ENCODE measurements at places on chromosomes 13 and 19.

DNA sequence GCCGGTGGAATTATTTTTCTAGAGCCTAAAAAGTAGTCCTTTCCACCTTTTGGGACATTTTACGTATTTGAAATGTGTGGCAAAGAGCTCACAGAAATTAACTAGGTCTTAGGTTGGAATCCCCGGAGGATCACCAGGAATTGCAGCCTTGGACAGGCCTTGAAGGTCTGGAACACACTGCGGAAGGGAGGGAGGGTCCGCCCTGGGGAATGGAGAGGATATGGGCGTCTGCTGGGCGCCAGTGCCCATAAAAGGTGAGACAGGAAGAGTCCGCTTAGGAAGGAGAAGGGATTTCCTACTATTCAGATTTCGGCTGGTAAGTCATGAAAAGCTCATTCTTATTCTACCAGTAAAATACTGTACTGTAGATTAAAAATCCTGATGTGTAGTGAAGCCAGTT, 111.9 kb downstream of the COL4A2 start:
- no peak overlapping the region for H3K4me3 ChIP-seq
- peaks cover 21% of the 10 kb centered on the region for H3K4me1 ChIP-seq
- no peak overlapping the region for H3K27ac ChIP-seq
- DNase-seq, result no peak
- H3K36me3 ChIP-seq, result no peaks in the 10 kb centered on the region
- H3K27me3 ChIP-seq, result peaks cover 81% of the 10 kb centered on the region

- no peak overlapping the region for H3K27ac ChIP-seq
- H3K4me3 ChIP-seq, result no peak overlapping the region
- peaks cover 31% of the 10 kb centered on the region for H3K4me1 ChIP-seq
These were observed 5.7 kb downstream of the COMP start for GRCh38 chr19:18785179-18786124.

DNA sequence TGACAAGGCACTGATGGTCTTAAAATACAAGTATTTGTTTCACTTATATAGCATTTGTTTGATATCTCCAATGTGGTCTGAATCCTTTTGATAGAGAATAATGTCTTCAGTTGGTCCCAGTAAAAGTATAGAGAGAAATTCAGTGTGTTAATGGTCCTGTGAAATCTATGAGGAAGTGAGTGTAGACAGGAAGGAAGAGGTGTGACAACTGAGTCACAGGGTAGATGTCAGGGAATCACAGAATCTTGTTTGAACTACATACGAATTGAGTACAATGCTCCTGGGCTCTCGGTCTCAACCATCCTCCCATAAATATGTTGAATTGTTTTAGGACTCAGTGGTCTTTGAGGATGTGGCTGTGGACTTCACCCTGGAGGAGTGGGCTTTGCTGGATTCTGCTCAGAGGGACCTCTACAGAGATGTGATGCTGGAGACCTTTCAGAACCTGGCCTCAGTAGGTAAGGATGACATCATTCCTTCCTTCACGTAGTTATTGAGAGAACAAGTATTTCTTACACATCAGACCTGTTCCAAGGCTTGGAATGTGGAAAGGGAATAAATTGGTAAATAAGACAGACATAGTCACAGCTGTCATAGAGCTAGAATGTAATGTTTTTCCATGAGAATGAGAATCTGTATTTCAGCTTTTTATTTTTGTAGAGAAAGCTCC, 9.1 kb downstream of the ZNF555 start:
- peak overlapping the region; percentile 58 for H3K27ac ChIP-seq
- H3K4me1 ChIP-seq, result peaks cover 14% of the 10 kb centered on the region
- H3K36me3 ChIP-seq, result peaks cover 69% of the 10 kb centered on the region

DNA sequence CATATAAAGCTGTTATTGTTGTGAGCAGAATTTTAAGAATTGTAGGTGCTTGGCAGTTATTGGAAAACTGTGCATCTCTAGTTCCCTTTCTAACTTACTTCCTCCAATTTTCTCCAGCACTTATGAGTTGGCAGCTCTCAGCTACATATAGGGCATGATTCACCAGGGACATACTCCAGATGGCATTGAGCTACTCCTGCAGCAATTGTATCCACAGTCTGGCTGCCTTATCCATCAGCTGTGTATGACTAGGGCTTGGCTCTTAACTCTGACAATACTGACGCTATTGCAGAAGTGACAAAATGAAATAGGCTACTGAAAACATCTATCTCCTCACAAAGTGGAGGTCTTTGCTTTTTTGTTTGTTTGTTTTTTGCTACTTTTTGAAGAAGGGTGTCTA, 276.7 kb downstream of the POU4F1 start:
- H3K36me3 ChIP-seq, result no peaks in the 10 kb centered on the region
- no peak overlapping the region for H3K4me3 ChIP-seq
- H3K27me3 ChIP-seq, result peaks cover 6% of the 10 kb centered on the region
- no peak overlapping the region for H3K27ac ChIP-seq

GRCh38 chr19:1580957-1581356, 11.7 kb downstream of the MBD3 start:
- H3K4me3 ChIP-seq, result no peak overlapping the region
- peaks cover 29% of the 10 kb centered on the region for H3K36me3 ChIP-seq
- no peaks in the 10 kb centered on the region for H3K4me1 ChIP-seq
- H3K27ac ChIP-seq, result no peak overlapping the region
- H3K27me3 ChIP-seq, result no peaks in the 10 kb centered on the region

GRCh38 chr19:4151623-4152022, 1.8 kb upstream of the CREB3L3 start:
- no peak overlapping the region for H3K4me3 ChIP-seq
- DNase-seq, result no peak
- H3K27ac ChIP-seq, result no peak overlapping the region
- no peaks in the 10 kb centered on the region for H3K36me3 ChIP-seq

DNA sequence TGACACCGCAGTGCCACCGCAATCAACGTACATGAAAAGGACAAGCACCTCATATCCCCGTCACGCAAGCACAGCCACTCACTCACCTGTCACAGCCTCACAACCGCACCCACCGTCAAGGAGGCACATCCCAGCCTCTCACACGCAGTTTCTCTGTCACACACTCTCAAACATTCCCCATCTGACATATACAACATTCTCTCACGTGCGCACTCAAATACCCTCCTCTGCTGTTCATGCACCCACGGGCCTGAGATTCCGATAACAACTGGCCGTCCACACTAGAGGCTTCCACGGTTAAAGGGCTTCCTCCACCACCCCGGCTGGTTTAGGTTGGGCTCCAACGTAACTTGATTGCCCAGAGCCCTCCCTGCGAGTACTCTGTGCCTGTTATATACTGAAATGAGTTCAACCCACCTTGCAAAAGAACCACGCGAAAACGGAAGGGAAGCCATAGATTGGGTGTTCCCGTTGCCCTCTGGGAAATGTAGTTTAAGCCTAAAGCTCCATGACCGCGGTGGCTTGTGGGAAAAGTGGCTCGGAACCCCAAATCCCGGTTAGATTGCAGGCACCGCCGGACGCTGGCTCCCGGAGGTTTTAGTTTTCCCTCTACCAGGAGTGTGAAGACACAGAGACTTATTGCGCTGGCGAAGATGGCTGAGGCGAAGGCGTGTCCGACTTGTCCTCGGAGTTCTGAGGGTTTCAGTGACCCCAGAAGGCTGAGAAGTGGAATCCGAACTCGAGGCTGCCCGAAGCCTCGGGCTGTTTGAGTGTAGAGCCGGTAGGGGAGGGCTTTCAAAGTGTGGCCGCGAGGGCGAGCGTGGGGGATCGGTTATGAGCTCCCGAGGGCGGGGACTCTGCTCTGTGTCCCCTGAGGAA, at the start of gene ZNF573:
ZNF573 (minus strand) TSS at position 460 of the 879 bp plus-strand sequence. CDS start 5,857 bp downstream, outside the sequence.
- peak within 1 kb of the TSS; percentile 95 for H3K4me3 ChIP-seq
- peak within 1 kb of the TSS; percentile 96 for H3K27ac ChIP-seq
- H3K4me1 ChIP-seq, result peaks cover 22% of the 10 kb centered on the region
- H3K36me3 ChIP-seq, result peaks cover 36% of the 10 kb centered on the region
- no peaks in the 10 kb centered on the region for H3K27me3 ChIP-seq

GRCh38 chr19:10718205-10719196, 622 bp downstream of the DNM2 start:
- H3K4me3 ChIP-seq, result peak overlapping the region; percentile 97
- H3K27ac ChIP-seq, result peak overlapping the region; percentile 89
- H3K4me1 ChIP-seq, result peaks cover 47% of the 10 kb centered on the region
- H3K36me3 ChIP-seq, result peaks cover 8% of the 10 kb centered on the region
- H3K27me3 ChIP-seq, result no peaks in the 10 kb centered on the region

- H3K4me3 ChIP-seq, result no peak overlapping the region
- no peaks in the 10 kb centered on the region for H3K36me3 ChIP-seq
- H3K4me1 ChIP-seq, result peaks cover 19% of the 10 kb centered on the region
- H3K27me3 ChIP-seq, result no peaks in the 10 kb centered on the region
- H3K27ac ChIP-seq, result no peak overlapping the region
These were observed 8.1 kb downstream of the B3GLCT start for GRCh38 chr13:31207661-31208552.

GRCh38 chr19:6032381-6032780, 54.4 kb upstream of the RANBP3 start:
- no peak for DNase-seq
- no peaks in the 10 kb centered on the region for H3K36me3 ChIP-seq
- no peaks in the 10 kb centered on the region for H3K27me3 ChIP-seq
- H3K4me1 ChIP-seq, result peaks cover 7% of the 10 kb centered on the region
- no peak overlapping the region for H3K4me3 ChIP-seq

DNA sequence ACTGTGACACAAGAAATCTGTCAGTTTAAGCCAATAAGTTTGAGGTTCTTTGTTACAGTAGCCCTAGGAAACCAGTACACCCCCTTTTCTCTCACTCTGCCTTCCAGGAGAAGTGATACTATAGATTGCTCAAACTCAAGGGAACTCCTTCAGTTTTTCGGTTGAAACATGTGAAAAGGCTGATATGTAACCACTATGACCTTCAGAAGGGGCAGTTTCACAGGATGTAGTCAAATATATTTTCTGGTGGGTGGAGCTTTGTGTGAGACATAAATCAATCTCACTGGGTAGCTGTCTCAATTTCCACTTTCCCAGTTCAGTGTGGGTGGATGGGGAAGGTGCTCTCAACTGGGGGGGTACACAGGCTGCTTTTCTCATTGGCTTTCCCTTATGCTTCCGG, 41.7 kb downstream of the HTR2A start:
- no peak overlapping the region for H3K27ac ChIP-seq
- no peak overlapping the region for H3K4me3 ChIP-seq
- H3K27me3 ChIP-seq, result peaks cover 11% of the 10 kb centered on the region

- no peak overlapping the region for H3K4me3 ChIP-seq
- H3K27ac ChIP-seq, result no peak overlapping the region
- DNase-seq, result no peak
- H3K36me3 ChIP-seq, result no peaks in the 10 kb centered on the region
- H3K27me3 ChIP-seq, result no peaks in the 10 kb centered on the region
- H3K4me1 ChIP-seq, result peaks cover 7% of the 10 kb centered on the region
These were observed 148.0 kb downstream of the SIPA1L3 start for GRCh38 chr19:38055010-38055409.

- no peaks in the 10 kb centered on the region for H3K36me3 ChIP-seq
- H3K27ac ChIP-seq, result no peak overlapping the region
- no peaks in the 10 kb centered on the region for H3K27me3 ChIP-seq
These were observed 1146.3 kb upstream of the MIR17HG start for GRCh38 chr13:90201202-90201601.

DNA sequence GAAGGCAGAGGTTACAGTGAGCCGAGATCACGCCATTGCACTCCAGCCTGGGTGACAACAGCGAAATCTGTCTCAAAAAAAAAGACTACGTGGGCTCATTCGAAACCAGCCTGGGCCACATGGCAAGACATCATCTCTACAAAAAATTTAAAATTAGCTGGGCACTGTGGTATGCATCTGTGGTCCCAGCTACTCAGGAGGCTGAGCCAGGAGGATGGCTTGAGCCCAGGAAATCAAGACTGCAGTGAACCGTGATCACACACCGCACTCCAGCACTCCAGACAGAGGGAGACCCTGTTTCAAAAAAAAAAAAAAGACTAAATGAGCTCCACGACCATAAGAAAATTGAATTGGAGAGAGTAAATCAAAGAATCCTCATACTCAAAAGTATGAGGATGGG, 53.1 kb downstream of the SLC7A1 start:
- no peaks in the 10 kb centered on the region for H3K27me3 ChIP-seq
- H3K4me1 ChIP-seq, result peaks cover 55% of the 10 kb centered on the region
- H3K36me3 ChIP-seq, result peaks cover 48% of the 10 kb centered on the region
- DNase-seq, result no peak

DNA sequence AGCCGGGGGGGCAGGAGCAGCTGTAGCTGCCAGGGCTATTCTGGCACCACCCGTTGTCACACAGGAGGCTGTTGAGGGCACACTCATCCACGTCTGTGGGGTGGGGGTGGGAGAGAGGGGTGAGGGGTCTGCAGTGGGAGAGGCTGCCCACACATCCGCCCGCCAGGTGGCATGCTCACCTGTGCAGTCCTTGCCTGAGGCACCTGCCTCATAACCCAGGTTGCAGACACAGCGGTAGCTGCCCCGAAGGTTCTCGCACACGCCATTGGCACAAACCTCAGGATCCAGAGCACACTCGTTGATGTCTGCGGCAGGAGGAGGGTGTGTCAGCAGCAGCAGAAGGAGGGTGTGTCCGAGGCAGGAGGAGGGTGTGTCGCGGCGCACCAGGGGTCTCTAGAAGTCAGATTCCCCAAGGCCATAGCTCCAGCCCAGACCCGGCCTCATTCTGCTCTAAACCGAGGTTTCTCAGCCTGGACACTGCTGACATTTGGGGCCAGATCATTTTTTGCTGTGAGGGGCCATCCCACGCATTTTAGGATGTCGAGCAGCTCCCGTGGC, 20.3 kb downstream of the FBN3 start:
- H3K4me3 ChIP-seq, result no peak overlapping the region
- H3K27me3 ChIP-seq, result peaks cover 2% of the 10 kb centered on the region
- H3K4me1 ChIP-seq, result no peaks in the 10 kb centered on the region
- no peaks in the 10 kb centered on the region for H3K36me3 ChIP-seq

DNA sequence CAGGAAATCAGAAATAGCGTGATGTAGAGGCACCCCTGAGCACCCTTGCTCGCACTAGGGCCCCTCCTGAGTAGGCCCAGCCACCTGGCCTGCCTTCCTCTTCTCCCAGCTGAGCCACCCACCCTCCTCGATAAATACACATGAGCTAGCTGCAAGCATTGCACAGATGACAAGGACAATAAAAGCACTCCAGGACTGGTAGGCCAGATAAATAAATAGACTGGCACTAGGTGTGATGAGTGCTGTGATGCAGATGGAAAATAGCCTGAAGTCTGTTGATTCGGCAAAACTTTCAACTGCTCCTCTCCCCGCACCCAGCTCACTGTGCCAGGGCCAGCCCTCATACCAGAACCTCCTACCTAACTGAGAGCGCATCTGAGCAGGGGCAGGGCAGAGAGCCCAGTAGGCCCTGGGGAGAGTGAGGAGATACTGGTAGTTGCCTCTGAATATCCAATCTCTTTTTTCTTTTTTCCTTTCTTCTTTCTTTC, 54.5 kb upstream of the GPI start:
- H3K4me1 ChIP-seq, result peaks cover 75% of the 10 kb centered on the region
- no peaks in the 10 kb centered on the region for H3K27me3 ChIP-seq
- peak overlapping the region; percentile 26 for H3K4me3 ChIP-seq

GRCh38 chr19:13146763-13147563, 3.2 kb downstream of the STX10 start:
- H3K27me3 ChIP-seq, result no peaks in the 10 kb centered on the region
- peaks cover 18% of the 10 kb centered on the region for H3K4me1 ChIP-seq
- peaks cover 14% of the 10 kb centered on the region for H3K36me3 ChIP-seq
- H3K27ac ChIP-seq, result no peak overlapping the region
- peak overlapping the region; percentile 10 for H3K4me3 ChIP-seq

GRCh38 chr19:5632657-5633056, 9.8 kb downstream of the SAFB start:
- H3K27me3 ChIP-seq, result no peaks in the 10 kb centered on the region
- H3K36me3 ChIP-seq, result peaks cover 53% of the 10 kb centered on the region
- no peak overlapping the region for H3K27ac ChIP-seq

- H3K27me3 ChIP-seq, result peaks cover 8% of the 10 kb centered on the region
- no peak overlapping the region for H3K27ac ChIP-seq
- H3K4me1 ChIP-seq, result no peaks in the 10 kb centered on the region
- DNase-seq, result no peak
- H3K36me3 ChIP-seq, result no peaks in the 10 kb centered on the region
These were observed 15.1 kb downstream of the NALCN start for GRCh38 chr13:101401196-101401595.

- H3K36me3 ChIP-seq, result no peaks in the 10 kb centered on the region
- no peak overlapping the region for H3K27ac ChIP-seq
These were observed 611.1 kb downstream of the TBC1D4 start for GRCh38 chr13:74870865-74871264.
